HFF-Myc (cell line): ENCODE measurements at places on chromosomes 2 and 18.

DNA sequence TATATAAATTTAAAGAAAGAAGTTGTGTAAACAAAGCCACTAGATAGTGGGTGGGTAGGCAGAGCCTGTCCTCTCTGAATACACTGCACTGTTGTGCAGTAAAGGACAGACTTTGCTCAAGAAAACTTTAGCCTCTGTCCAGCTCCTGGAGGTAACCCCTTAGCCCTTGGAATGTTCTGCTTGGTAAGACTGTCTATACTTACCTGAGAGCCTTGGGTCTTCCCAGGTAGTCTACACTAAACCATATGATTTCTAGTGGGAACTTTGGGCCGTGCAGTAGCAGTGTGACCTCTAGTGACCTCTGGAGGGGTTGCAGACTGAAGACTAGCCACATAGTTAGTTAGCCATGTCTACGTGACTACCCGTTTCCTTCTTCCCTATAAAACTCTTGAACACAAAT, 678.3 kb upstream of the NRXN1 start:
- no peak for DNase-seq

GRCh38 chr2:206584323-206585116, 57.8 kb upstream of the FAM237A start:
- DNase-seq: no peak

DNA sequence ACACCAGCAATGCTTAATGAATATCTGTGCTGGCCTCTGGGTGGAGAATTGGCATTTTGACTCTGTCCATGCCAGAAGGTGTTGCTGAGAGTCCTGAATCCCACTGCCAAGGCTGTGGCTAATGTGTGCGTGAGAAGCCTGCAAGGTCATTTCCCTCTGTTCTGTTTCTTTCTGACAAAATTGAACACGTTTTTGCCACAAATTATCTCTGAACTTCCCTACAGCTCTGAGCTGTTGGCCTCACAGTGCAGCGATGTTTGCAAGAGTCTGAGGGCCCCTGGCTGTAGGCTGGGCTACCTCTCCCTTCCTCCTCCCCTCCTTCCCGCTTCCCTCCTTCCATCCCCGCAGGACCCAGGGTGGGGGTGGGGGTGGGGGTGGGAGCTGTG, 154.1 kb upstream of the HS6ST1 start:
- DNase-seq: peak; percentile 11

DNA sequence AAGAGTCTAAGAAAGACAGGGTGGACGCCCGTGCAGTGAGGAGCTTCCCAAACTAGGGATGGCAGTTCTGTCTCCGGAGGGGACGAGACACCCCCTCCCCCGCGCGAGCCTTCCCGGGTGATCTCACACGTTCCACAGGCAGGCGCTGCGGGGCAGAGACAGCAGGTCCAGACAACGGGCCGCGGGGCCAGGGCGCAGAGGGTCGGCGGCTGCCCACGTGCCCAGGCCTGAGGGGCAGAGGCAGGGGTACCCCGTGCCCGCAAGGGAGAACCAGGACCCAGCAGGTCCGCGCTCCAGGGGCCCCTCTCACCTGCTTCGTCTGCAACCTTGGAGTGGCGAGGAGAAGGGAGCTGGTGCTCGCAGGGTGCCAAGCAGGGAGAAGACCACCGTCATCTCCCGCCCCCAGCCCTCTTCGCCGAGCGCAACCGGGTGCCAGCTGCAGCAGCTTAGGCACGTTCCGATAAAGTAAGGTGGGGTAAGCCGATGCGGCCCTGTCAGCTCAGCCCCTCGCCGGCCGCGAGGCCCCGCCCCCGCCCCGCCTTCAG, at the start of gene GPR155:
Gene GPR155, minus strand, starts transcription at position 467 of the 545 bp plus-strand sequence. CDS start 5,073 bp downstream, outside the sequence.
- DNase-seq: no peak

DNA sequence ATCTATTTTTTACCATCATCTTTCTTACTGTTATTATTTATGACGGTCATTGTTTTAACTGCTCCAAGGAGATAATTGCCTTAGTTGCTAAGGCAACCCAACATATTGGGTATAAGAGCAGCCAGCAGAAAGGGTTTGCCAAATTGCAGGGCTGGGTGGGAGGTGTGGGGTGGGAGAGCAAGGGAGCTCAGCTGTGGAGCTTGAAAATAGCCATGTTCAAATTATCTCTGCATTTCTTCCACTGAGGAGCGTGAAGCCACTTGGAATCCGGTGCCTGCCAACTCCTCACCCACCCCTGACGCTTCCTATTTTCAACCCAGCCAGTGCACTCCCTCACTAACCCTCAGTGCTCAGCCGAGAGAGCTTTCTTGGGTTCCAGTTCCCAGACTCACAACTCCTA, 60.8 kb downstream of the SETBP1 start:
- DNase-seq: no peak

DNA sequence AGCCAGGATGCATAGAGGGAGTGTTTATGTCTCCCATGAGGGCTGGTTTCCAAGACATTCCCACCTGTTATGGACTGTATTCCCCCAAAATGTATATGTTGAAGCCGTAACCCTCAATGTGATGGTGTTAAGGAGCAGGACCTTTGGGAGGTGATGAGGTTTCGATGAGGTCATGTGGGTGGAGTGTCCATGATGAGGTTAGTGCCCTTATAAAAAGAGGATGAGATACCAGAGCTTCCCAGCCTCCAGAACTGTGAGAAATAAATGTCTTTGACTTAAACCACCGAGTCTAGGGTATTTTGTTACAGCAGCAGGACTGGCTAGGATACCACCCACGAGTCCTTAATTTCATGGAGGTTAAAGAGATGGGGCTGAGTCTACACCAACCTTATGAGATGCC, 22.6 kb upstream of the EPAS1 start:
- no peak for DNase-seq

DNA sequence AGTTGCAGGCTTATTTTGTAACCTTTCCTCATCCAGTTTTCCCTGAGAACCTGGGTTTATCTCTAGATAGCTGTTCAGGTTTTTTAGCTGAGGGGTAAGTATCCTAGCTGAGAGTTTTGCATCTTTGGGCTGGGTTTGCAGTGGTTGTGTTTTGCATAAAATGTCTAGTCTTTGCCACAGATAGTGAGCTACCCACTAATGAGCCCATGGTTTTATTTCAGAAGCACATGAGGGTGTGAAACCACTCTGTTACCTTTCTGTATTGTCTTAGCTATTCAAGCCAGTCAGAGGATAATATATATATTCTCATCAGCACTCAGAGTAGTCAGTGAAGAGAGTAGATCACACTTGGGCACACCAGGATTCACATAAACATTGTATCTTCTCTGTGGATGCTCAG, 24.6 kb upstream of the TXNDC2 start:
- no peak for DNase-seq

DNA sequence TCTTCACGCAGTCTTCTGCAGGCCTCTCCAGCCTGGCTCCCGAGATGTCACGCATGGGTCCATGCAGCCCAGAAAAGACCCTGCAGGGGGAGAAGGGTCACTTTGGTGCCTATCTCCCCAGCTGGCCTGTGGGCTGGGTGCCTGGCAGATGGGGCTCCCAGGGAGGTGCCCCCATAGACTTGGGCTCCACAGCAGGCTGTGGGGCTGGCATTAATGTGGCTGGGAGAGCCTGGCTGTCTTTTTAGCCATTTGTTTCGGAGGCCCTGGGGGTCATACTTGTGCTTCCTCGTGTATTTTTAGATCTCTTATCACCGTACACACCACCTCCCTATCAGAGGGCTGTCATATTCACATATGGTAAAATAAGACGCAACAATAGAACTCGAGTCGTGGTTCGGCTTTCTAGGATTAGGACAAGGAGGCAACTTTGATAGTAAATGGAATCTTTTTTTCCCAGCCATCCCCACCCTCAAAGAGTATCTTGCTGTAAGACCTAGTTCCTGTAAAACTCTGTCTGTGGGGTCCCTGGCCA, 74.5 kb downstream of the LRRFIP1 start:
- DNase-seq: no peak

GRCh38 chr2:162773352-162773751, 65.2 kb downstream of the KCNH7 start:
- no peak for DNase-seq

DNA sequence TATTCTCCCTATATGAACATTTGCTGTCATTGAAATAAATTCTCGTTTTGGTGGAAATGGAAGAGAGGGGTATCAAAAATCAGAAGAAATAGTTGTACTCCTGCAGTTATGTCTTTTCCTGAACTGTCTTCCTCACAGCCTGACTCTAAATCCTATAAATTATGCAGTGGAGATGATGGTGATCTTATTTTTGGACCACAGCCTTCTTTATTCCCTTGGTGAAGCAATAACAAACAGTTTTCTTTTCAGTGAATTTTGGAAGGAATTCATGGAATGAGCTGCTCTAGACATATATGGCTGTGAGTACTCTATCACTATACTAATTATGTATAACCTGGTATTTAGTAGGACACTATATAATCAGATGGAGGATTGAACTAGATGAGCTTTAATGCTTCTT, 1.7 kb upstream of the SLC25A12 start:
- no peak for DNase-seq

DNA sequence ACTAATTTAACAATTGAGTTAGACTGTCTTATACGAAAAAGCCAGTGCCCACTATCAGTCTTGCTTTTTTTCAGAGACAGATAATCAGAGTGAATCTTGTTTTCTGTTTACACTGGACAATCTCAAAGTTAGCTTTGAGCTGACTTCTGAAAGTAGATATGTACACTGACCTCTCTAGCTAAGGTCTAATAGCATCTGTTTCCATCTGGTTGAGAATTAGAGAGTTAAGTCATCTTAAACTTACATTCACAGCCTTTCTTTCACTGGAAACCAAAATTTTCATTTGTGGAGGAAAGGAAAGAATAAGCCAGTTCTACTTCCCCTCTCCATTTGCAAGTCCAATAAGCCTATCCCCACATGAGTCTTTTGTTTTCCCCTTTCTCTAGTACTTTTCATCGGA, 89.3 kb downstream of the VRK2 start:
- no peak for DNase-seq

DNA sequence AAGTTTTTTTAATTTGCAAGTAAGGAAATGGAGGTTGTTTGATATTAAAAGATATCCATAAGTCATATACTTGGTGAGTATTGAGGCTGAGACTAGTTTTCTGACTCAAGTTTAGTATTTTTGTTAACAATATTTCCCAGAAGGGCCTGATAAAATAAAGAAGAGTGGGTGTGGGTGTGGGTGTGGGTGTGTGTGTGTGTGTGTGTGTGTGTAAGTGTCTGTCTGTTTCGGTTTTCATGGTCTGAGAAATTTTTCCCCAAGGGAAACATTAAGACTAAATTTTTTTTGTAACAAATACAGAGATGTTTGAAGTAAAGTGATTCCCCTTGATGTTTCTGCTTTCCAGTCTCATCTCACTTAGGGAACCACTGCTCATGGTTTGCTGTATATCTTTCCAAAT, 36.5 kb downstream of the PPM1B start:
- no peak for DNase-seq

GRCh38 chr2:137507237-137507636, 457.0 kb upstream of the HNMT start:
- no peak for DNase-seq

GRCh38 chr2:24819442-24820174, 26.4 kb downstream of the CENPO start:
- DNase-seq: no peak

DNA sequence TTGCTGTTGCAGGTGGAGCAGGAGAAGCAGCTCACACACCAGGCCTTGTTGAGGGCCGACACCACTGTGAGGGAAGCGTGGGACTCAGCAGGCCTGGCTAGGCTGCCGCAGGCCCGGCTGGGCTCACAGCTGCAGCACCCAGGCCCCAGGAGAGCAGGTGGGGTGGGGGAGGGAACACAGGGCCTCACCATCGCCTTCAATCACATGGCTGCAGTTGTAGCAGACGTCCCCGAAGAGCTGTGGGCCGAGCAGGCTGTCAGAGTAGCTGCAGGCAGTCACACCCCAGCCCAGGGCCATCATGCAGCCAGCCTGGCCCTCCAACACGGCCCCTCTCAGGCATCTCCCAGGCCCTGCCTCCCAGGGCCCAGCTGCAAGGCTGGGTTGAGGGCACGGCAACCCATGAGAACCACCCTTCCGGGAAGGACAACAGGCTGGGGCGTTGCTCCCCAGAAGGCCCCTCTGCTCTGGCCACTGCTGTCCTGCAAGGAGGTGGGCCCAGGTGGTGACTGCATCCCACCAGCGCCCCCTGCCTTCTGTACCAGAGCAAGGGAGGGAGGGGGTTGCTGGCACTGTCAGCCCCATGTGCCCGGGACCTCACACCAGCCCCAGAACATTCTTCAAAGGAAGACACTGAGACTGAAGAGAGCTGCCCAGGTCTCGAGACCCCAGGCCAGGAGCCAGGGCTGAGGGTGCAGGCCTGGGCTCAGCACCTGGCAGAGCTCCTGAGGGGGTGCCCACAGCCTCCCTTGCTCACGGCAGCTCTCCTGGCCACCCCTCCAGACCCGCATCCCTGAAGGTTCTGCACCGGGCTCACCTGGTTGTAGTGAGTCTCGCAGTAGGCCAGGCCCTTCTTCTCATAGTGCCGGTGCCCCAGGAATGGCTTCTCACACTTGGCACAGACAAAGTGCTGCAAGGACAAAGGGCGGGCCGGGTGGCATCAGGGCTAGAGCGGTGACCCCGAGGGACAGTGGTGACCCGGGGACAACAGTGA, 5.6 kb upstream of the GPR17 start:
- DNase-seq: no peak

- no peak for DNase-seq
Observed at GRCh38 chr2:98050070-98050469, 36.9 kb upstream of the VWA3B start.

- no peak for DNase-seq
Observed at GRCh38 chr18:5824370-5824984, 70.8 kb downstream of the TMEM200C start.

GRCh38 chr18:36661999-36662398, 166.8 kb downstream of the TPGS2 start:
- DNase-seq: no peak

DNA sequence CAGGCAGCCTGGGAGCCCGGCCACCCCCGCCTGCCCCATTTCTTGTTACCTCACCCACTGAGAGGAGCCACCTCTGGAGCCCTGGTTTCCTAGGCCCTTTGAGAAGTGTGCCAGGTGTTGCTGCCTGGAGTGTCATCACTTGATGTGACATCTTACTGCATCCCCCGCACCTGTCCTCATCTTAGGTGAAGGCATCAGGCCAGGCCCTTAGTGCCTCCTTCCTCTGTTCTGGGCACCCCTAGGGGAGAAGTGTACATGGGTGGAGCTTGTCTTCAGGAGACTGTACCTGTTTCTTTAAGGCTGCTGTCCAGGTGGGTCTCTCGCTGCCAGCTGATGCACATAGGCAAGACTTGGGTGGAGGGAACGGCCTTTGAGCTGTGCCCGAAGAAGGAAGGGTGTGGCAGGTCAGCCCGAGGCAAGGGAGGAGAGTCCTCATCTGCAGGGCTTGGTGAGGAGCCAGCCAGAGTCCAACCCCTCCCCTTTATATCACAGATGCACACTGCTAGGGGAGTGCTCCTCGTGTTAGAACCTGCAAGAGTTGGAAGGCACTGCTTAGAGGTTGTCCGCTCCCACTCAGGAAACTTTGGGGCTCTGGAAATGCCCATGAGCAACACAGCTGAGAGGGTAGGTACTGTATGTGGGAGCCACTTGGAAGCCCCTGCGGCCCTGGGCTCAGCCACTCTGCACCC, 45.9 kb downstream of the NCK2 start:
- DNase-seq: no peak
